Right ventricle myocardium superior (tissue), 1 donor: ENCODE measurements at places on chromosomes 13 and 19. TPM values are rescaled to one million over a fixed set of nuclear protein-coding genes. Genes with fewer than 3 reads are reported as not detected.

Gene ZNF383
- total RNA-seq, result 9.9 TPM

Gene TPTE2
- total RNA-seq, result not detected

GRCh38 chr13:95756072-95756471 is 79.1 kb downstream of the DNAJC3 start:
- no peak for DNase-seq

- no peak for DNase-seq
Measured at GRCh38 chr13:46580362-46580839, 27.4 kb downstream of the LRCH1 start.

DNA sequence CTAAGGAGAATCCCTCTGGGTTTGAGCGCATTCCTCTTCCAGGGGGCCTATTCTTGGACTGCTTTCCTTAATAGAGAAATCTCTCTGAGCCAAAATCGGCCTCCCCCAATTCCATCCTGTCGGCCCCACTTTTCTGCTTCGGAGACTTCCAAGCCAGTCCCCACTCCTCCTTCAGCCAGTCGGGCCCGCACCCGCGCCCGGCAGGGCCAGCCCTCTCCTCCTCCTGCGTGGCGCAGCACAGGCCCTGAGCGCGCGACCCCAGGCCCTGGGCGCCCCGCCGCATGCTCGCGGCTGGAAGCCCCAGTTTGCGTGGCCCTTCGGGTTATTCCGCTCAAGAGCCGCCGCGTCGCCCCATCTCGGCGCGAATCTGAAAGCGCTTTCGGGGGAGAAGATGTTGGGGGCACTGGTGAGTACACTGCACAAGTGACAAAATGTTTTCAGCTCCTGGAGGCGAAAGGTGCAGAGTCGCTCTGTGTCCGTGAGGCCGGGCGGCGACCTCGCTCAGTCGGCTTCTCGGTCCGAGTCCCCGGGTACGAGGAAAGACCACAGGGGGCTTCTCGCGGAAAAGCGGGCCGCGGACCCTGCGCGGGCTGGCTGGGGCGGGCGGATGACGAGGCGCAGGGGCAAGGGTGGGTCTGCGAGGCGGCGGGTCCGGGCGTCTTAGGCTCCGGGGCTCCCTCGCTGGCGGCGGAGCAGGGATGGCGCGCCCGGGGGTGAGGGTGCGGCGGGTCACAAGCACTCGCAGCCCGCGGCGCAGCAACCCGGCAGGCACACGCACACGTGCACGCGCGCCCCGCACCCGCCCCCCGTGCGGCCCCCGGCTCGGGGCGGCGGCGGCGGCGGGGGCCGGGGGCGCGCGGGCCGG is at the start of gene IL17D:
TSS of gene IL17D (plus strand) at position 785 of the 865 bp plus-strand sequence. CDS start 303 bp downstream, outside the sequence.
- no peak for DNase-seq

DNA sequence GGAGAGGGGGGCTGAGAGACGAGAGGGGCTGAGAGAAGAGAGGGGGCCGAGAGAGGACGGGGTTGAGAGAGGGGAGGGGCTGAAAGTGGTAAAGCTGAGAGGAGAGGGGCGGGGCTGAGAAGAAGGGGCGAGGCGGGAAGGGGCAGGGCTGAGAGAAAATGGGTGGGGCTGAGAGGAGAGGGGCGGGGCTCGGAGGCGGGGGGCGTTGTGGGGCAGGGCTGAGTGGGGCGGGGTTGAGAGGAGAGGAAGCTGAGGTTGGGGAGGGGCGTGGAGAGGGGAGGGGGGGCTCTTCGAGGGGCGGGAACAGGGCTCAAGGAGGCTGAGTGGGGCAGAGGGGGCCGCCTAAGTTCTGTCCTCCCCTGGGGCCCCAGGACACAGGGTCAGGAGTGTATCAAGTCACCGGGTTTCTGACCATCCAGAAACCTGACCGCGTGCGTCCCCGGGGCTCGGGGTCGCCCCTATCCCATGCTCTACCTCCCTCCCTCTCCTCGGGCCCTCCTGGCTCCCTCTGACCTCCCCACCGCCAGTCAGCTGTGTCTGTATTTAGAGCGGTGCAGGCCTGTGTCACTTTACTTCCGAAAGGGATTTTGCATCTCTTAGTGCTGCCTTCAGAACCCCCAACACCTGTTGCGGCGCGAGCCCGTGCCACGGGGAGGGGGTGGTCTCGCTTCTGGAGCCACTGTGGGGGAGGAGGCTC is 38.6 kb upstream of the SEMA6B start:
- DNase-seq, result peak; percentile 55

- DNase-seq, result no peak
Measured at GRCh38 chr19:10111405-10111811, at the start of gene P2RY11. P2RY11 (plus strand) TSS chr19:10111693; CDS start chr19:10111722, 29 bp downstream.
